ENCODE measurements at places on chromosomes 5 and 9.

DNA sequence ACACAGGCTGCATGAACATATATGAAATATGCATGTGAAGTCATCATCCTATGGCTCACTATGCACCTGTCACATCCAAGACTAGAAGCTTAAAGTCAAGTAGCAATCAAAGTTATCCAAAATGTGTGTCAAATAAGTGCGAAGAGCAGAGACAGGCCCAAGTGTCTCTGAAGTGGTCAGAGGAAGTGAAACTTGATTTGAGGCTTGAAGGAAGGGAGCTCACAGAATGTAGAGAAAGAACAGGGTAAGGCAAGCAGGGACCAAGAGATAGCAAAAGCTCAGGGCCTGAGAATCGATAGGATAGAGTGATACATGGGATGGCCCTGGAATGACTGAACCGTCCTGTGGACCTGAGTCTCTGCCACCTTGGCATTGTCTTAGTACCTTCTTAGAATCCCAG, 274.3 kb upstream of the TRPC7 start:
- DNase-seq = no peak

DNA sequence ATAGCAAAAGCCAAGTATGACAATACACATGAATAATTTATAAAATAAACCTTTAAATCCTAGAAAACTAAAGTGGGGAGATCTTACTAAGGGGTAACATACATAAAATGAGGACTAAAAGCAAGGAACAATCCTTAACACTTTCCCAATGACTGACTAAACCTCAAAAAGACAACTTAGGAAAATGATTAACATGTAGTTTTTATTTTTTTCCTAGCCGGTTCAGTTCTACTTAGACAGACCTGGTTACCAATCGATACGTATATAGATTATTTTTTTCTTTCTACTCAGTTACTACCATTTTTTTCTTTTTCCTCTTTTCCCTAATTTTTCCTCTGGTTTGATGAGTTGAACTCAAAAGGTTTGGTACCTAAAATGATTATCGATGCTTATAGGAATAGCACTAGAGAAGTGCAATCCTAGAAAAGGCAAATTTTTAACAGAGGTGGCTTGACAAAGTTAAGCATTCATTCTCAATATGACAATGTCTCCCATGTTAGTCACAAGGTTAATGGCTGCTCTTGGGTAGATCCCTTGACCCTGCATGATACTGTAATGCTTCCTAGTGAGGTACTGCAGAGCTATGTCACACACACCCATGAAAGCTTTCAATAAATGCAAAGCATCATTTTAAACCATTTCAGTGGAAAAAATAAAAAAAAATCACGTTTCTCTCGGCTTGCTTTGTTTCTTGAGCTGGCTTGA, 41.5 kb downstream of the FBXO4 start:
- no peak for DNase-seq

DNA sequence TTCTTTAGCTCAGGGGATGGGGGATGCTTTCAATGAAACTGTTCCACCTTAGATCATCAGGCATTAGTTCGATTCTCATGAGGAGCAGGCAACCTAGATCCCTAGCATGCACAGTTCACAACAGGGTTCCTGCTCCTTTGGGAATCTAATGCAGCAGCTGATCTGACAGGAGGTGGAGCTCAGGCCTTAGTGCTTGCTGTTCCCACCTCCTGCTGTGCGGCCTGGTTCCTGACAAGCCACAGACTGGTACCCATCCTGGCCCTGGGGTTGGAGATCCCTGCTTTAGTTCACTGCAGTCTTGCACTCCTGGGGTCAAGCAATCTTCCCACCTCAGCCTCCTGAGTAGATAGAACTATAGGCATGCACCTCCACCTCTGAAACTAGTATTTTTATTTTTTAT, 1369.8 kb upstream of the NUDT12 start:
- DNase-seq = no peak

DNA sequence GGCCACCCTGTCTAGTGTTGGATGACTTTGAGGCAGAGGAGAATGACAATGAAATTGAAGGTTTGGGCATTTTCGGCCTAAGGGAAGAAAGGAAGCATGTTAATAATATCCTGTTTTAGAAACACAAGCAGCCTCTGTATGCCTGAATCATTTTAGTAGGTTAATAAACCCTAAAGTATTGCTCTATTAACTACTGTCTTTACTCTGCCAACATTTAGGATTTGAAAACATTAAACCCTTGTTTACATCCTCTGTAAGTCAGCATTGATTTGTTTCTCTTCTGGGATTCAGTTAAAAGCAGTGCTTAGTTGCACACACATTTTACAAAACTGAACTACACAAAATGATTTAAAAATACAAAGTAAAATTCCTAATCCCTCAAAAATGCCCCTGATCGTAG, 358.9 kb downstream of the ARRDC3 start:
- no peak for DNase-seq

GRCh38 chr5:39368116-39368515, 3.8 kb upstream of the C9 start:
- DNase-seq = no peak

- no peak for DNase-seq
These were observed 7.6 kb upstream of the F2RL1 start for GRCh38 chr5:76811214-76811613.

DNA sequence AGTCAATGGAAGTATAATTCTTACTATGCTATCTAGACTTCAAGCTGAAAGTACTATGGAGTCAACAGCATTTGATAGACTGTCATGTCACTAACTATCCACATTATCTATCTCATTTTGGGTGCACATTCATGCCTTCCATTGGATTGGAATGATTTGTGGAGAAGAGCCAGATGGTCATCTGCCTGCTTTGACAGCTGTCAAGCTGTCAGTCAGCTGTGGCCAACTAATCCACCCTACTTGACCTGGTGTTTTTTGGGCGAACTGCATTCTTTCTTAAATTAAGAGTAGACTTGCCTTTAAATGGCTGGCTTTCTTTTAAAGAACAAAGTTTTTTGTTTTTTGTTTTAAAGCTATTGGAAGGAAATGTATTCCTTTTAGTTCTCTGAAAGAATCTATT, 151.5 kb downstream of the DCP2 start:
- no peak for DNase-seq

DNA sequence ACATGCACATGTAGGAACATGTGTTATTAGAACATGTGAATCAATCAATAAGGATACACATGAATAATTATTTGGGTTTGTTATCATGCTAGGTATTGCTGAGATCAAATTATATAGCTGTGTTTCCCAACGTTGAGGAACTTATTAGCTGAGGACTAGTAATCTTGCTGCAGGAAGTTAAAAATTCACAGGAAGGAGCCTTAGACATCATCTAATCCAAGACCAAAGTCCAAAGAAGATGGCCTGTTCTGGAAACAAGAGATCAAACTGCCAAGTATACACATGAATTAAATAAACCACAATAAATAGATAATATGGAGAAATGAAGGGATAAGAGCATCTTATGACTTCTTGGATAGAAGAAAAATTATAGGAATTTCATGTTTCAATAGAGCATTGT, 19.9 kb downstream of the POU5F2 start:
- DNase-seq = no peak

DNA sequence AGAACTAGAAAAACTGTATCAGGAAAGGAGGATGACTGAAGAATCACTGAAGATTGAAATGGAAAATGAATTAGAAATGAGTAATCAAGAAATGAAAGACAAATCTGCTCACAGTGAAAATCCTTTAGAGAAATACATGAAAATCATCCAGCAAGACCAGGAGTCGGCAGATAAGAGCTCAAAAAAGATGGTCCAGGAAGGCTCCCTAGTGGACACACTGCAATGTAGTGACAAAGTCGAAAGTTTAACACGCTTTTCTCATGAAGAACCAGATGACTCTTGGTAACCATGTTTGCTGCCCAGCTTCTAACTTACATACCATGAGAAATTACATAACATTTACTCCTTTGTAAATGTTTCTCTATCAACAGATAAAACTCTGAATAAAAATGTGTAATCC, 37.1 kb downstream of the CPLANE1 start:
- no peak for DNase-seq

- no peak for DNase-seq
These were observed 427.6 kb downstream of the IRX1 start for GRCh38 chr5:4023091-4023752.

DNA sequence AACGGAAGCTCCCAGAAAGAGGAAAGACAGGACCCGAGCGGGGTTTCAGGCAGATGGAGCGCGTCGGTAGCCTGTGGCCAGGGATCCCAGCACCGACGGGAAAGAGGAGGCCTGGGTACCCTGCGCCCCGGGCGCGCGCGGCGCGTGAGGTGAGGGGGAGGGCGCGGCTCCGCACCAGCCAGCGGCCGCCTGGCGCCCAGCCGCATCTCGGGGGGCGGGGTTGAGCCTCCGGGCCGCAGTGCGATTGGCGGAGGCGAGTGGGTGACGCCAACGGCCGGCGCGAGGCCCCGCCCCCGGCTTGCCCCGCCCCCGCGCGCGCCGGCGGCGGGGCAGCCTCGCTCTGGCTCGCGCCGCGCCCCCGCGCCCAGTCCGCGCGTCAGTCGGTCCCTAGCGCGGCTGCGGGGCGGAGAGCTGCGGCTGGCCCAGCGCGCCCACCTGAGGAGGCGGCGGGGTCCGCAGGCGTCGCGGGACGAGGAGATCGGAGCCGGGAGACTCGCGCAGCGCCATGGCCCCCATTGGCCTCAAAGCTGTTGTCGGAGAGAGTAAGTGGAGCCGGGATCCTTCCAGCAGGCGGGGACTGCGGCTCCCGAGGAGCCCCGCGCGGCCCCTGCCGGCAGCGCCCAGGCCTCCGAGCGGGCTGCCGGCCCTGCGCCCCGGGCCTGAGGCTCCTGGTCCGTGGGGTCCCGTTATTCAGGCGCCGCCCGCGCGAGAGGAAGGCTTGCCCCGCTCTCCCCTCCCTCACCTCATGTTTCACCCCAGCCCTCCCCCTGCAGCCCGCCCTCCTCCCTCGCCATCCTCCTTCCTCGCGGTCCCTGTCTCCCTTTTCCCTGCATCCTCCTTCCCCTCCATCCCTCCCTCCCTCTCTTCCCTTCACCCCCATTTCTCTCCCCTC, at the start of gene STXBP1:
TSS of gene STXBP1 (plus strand) at position 379 of the 892 bp plus-strand sequence. CDS start at position 506, 127 bp downstream.
- DNase-seq = peak; percentile 92

GRCh38 chr9:134171316-134172197, 7.2 kb upstream of the RNU6ATAC start:
- DNase-seq = no peak

DNA sequence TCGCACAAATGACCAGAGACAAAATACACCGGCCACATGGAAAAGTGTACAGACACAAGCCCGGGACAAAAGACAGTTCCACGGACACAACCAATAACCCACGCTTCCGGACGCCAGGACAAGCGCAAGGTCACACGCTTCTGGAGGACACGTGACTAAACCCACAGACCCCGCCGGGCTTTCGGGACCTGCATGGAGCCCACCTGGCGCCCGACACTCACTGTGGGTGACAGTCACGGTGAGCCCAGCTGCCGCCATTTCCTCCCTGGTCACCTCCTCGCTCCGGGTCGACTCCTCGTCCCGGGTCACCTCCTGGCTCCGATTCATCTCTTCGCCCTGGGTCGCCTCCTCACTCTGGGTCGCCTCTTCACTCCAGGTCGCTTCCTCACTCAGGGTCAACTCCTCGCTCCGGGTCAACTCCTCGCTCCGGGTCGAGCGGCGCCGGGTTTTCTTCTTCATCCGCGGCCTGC, 470 bp downstream of the BAG1 start:
- DNase-seq = peak; percentile 81

DNA sequence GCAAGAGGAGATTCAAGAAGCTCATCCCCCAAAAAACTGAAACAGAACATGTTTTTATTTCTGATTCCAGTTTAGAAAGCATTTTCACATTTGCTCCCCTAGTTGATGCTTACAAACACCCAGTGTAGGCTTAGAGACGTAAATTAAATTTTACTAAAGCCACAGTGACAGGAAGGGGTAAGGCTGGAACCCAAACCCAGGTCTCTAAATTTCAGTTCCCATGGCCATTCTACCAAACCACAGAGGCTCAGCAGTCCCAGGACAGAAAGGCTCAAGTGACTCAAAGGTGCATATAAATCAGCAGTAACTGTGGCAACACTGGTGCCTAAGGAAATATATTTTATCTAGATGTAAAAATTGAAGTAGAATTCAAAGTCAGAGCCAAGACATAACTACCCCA, 128.7 kb downstream of the CEP120 start:
- no peak for DNase-seq

- DNase-seq = no peak
These were observed 121.9 kb downstream of the CDH18 start for GRCh38 chr5:19866090-19866450.

DNA sequence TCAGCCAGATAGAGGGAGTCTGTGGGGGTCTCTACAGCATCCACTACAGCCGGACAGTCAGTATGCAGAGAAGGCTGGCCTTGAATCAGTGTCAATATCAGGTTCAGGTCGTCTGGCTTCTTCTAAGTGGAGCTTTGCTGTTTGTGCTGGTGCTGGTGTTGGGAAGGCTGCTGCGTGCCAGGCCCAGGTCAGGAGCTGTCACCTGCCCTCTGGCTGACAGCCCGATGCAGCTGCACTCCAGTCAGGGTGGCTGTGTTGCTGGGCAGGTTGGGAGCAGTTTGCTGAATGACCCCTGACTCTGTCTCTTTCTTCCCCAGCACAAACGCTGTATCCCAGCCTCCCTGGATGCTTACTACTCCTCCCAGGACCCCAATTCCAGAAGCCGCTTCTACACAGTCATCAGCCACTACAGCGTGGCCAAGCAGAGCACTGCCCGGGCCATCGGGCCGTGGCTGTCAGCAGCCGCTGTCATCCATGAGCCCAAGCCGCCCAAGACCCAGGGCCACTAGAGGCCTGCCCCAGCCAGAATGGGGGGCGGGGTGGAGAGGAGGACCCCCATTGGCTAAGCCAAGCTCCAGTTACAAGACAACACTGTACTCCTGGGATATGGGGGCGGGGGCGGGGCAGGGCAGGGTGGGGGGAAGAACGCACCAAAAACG, 61.6 kb downstream of the NSG2 start:
- no peak for DNase-seq

DNA sequence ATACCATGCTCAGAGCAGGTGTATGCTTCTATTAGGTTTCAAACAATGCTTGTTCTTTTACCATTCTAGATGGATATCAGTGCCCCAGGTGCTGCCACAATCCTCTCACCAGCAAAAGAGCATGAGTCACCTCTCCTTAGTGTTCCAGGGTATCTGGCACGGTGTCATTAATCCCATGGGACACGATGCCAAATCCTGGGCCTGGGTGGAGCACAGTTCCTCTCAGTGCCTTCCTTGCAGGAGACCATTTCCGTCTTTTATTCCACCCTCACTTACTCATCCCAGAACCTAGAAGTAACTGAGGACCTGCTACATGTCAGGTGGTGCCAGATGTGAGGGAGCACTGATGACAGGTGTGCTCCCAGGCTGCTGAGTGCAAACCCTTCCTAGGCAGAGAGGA, 1.3 kb upstream of the OR13J1 start:
- DNase-seq = no peak

GRCh38 chr5:178336889-178337288, 104.3 kb upstream of the PHYKPL start:
- DNase-seq = peak; percentile 45
